ENCODE measurements at places on chromosomes 6 and 20. TPM values are rescaled to one million over a fixed set of nuclear protein-coding genes. Genes with fewer than 3 reads are reported as not detected.

Gene PPP1R14C
- total RNA-seq = 1.7 TPM

Gene VSX1
- 0.79 TPM for total RNA-seq

Gene PLEKHG1
- total RNA-seq = 0.59 TPM

Gene DPPA5
- total RNA-seq = not detected
